Activated naive CD4-positive, alpha-beta T cell treated with Interleukin-2 at 50 U/mL for 16 hours (primary cell): ENCODE measurements at places on chromosomes 7 and 10.

GRCh38 chr7:151586531-151587260 lies 67.0 kb upstream of the RHEB start:
- no peak for DNase-seq

DNA sequence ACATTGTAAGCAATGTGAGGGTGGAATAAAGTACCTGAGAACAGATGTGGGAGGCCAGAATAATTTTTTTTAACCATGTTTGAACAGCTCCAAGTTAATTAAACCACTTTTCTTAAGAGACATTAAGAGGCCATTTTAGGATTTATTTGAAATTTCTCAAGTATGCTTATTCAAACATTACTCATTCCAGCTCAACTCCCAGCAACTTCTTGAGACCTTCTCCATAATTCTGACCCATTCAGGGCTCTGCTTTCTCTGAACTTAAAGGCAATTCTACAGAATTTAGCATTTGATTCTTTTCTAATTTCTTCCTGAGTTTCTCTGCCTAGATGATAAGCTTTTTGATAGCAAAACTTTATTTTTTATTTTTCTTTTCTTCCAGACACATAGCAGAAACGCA lies 314.5 kb downstream of the CAMK1D start:
- DNase-seq: no peak

DNA sequence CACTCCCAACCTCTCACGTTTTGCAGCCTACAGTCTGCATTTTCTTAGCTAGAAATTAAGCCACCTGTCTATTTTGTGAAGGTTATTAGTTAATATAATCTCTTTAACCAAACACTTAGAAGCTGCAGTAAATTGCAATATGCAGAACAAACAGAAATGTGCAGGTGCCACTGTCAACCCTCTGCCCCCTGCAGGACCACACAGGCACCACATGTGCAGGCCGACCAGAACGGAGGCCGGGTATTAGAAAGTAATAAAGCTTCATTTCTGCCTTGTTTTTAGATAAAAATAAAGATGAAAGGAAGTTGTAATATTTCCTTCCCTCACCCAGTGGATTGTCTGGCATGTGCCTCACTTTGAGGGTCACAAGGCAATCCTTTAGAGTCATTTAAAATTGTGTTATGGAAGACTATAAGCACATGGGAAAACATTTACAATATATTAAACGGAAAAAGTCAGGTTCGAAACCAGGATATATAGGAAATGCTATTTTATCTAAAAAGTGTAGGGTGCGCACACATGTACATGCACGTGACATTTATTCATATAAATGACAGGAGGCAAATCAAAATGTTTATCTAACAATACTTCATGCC lies 158.2 kb downstream of the ARHGAP12 start:
- DNase-seq: peak; percentile 68

DNA sequence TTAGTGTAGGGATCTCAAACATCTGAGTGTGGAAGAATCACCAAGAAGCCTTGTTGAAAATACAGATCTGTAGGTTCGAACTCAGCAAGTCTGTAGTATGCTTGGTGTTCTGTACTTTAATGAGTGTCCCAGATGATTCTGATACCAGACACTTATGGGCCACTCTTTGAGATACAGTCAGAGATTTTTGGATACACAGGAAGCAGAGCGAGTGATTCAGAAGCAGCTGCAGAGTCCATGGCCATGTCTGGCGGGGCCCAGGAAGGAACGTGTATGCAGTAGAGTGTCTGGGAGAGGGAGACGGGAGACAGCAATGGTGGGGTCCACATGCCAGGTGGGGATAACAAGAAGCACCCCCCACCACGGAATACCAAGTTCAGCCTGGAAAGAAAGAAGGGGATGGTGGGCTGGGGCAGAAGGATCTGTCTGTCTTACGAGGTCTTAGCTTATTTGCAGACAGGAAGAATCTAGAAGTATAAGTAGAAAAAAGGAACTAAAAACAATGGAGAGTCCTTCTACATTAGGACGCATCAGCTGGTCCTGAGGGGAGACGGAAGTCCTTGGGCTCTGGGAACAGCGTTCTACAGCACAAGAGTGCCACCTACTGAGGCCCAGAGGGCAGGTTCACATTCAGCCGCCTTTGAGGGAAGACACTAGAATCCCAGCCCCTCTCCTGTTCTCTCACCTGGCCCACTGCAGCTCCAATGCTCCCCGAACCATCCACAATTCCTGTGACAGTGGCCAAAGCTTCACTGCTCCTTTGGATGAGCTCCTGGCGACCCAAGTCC lies 55.4 kb downstream of the SLC37A3 start:
- DNase-seq: no peak

- DNase-seq: no peak
These were observed 47.8 kb upstream of the CSTF2T start for GRCh38 chr10:51747216-51747615.

GRCh38 chr7:93873998-93874574 lies 16.5 kb downstream of the TFPI2 start:
- DNase-seq: no peak

DNA sequence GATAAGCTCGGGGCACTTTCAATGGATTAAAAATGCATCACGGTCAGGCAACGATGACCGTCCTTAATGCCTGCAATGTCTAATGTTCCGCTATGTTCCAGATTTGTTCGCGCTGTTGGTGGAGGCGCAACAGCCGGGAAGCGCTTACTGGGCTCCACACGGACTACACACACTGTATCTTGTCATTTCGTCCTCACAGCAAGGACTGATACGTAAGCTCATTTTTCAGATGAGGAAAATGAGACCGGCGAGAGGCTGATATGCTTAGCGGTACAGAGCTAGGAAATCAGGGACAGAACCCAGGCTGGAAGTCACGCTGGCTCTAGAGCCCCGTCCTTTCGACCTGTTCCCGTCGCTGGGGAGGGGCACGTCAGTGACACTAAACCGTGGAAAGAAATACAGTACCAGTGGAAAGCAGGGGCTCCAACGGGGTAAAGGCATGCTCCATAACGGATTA lies 670 bp downstream of the TPK1 start:
- no peak for DNase-seq

- no peak for DNase-seq
These were observed 21.0 kb downstream of the LRRC17 start for GRCh38 chr7:102933763-102934162.

GRCh38 chr10:133176546-133176945 lies 16.5 kb downstream of the KNDC1 start:
- DNase-seq: no peak

- no peak for DNase-seq
These were observed 97.1 kb downstream of the GNAI1 start for GRCh38 chr7:80231707-80232106.

DNA sequence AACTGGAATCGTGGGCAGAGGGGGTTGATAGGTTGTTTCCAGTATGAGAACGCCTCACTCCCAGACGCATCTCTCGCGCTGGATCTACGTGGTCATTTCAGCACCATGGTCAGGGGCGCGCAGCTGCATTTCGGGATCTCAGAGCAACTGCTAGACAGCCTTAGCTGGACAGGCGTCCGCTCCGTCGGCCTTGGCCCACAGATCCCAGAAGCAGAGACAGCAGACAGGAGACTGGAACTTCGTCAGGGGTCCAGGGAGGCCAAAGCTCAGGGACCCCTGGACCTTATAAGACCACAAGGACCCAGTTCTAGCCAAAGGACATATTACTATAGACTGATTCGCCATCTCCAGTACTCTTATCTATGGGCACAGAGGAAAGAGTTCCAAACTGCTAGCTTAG lies 5.3 kb downstream of the NEUROG3 start:
- peak; percentile 31 for DNase-seq

- no peak for DNase-seq
These were observed 59.0 kb downstream of the ST7 start for GRCh38 chr7:117012284-117012683.

DNA sequence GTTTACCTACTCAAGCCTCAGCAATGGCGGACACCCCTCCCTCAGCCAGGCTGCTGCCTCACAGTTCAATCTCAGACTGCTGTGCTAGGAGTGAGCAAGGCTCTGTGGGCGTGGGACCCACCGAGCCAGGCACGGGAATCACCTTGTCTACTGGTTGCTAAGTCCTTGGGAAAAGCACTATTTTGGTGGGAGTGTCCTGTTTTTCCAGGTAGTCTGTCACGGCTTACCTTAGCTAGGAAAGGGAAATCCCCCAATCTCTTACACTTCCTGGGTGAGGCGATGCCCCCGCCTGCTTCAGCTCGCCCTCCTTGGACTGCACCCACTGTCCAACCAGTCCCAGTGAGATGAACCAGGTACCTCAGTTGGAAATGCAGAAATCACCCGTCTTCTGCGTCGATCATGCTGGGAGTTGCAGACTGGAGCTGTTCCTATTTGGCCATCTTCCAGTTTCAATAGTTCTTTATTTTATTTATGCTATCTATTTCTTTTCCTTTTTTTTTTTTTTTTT lies at the start of gene HYAL4:
HYAL4 (plus strand) TSS at position 458 of the 508 bp plus-strand sequence. CDS start 23,105 bp downstream, outside the sequence.
- DNase-seq: no peak

GRCh38 chr7:117992635-117993376 lies 119.6 kb upstream of the CTTNBP2 start:
- DNase-seq: no peak

- DNase-seq: no peak
These were observed 39.2 kb downstream of the PTPRE start for GRCh38 chr10:127945948-127946711.

DNA sequence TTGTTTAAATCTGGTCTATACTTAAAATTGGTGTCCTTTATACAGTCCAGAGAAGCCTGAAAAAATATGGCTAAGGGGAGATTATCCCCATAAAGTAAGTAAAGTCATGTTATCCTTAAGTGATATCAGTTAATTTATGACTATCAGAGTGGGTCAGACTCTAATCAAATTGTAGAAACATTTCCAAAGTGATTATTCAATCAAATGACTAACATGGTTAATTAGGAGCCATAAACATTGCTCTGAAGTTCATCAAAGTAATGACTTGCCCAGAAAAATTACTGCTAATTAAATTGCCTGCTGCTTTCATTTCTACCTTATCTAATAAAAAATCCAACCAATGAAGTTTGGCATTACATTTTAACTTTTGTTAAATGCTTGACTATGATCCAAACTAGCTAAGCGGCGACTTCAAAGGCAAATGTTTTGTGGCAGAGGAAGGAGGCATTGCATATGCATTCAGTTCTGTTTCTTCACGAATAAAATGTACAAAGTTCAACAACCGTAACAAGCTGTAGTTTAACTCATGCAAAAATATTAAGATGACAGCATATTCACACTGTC lies 76.7 kb downstream of the ETV1 start:
- no peak for DNase-seq

- no peak for DNase-seq
These were observed 105.6 kb downstream of the NSUN6 start for GRCh38 chr10:18545621-18546305.

GRCh38 chr10:9621216-9621615 lies 1396.5 kb upstream of the CELF2 start:
- no peak for DNase-seq

DNA sequence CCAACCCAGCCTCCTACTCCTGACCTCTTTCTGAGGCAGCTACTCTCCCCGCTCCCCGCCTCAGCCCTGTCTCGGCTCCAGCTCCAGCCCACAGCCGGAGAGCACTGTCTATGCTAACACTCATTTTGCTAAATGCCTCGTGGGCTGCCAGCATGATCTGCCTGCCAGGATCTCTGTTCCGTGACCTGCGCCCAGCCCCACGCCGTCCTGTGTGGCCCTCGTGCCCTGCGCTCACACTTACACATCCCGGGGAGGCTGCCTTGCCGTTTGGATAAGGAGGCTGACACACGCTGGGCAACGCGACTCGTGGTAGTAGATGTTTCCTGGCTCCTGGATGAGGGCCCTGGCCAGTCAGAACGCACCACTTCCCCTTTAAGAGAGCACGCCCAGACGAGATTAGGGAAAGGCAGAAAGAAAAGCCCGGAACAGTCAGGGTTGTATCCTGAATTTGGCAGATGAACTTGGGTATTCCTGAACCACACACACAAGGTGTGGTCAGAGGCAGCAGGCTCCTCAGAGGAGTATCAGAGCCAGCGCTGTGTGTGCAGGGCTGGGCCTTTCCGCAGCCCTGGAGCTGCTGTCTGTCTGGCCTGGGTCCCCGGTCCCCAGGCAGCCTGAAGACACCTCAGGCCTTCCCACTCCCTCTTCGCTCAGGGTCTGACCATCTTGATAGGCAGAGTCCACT lies 97.7 kb upstream of the EFCAB10 start:
- peak; percentile 37 for DNase-seq

GRCh38 chr10:62528441-62528840 lies 154.3 kb downstream of the ZNF365 start:
- no peak for DNase-seq

- DNase-seq: no peak
These were observed 401.9 kb downstream of the PARD3 start for GRCh38 chr10:34413214-34413613.
